ENCODE measurements at places on chromosomes 3 and 15.

- DNase-seq: no peak
These were observed 39.5 kb downstream of the ITPR1 start for GRCh38 chr3:4532535-4533112.

DNA sequence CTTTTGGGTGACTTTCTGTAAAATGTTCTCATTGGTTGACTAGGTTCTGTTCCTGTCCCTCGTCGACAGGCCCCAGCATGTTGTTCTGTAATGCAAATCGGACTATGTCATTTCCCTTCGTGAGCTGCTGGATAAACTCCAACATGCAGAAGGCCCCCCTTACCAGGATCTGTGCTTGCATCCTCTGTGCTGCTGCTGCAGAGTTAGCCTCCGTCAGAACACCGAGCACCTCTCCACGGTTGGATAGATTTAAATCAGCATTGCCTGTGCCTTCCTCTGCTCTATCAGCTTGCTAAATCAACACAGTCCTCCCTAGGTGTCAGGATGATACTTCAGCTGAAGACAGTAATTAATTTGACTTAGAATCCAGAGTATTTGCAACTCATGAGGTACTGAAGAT, 12.7 kb upstream of the MINDY4B start:
- no peak for DNase-seq

- peak; percentile 60 for DNase-seq
These were observed 48.9 kb upstream of the TCF12 start for GRCh38 chr15:56869573-56869972.

- DNase-seq: no peak
These were observed 54.3 kb downstream of the LRRN1 start for GRCh38 chr3:3853544-3853943.

- no peak for DNase-seq
These were observed 71.4 kb downstream of the GHSR start for GRCh38 chr3:172376881-172377280.

DNA sequence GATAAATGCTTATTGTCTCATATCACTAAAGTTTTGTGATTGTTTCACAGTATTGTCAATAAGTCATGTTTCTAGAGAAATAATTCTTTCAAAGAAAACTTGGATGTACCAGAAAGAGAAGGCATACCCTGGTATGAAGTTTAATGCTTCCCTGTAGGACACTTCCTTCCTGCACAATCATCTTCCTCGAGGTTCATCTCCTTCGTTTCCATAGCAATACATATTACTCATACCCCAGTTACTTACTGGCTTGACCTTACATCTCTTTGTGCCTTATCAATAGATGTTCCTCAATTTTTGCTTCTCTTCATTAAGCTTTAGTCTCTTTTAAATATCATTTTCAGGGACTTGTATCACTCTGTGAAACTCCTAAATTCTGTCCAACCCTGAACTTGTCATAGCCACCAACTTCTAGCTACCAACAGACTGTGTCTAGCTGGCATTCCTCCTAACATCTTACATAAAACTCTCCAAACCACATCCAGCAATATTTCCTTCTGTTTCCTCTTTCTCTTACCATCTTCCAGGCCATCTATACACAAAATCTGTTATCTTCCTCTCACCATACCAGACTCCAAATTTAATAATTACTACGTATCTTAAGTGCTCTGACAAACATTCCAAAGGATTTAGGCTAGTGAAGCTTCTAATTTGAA, 134.3 kb downstream of the GADL1 start:
- no peak for DNase-seq

DNA sequence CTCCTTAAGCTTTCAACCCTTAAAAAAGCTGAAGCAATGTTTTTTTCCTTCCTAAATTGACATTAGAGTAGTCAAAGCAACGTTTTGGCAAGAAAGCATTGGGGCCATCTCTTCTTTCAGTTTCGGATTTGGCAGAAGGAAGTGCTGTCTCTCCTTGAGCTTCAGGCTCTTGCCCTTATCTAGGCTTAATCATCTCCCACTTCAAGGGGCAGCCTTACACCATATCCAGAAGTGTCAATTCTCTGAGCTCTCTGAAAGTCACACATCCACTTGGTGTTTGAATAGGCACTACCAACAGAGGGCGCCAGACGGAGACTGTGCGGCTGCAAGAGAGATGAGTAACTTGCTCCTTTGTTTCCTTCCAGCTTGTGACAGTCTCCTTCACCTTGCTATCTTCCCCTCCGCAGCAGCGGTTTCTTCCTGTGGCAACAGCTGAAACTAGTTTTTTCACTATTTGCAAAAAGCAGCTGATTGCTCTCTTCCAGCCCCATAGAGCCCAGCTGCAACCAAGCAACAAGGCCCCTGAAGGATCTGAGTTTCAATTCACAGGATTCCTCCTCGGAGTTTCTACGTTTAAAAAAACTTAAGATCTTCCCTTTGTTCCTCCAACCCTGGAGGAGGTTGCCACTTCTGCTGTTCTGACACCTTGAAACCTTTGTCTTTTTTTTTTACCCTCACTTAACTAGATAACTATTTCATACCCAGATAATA, 147.0 kb upstream of the SLCO3A1 start:
- DNase-seq: peak; percentile 82

DNA sequence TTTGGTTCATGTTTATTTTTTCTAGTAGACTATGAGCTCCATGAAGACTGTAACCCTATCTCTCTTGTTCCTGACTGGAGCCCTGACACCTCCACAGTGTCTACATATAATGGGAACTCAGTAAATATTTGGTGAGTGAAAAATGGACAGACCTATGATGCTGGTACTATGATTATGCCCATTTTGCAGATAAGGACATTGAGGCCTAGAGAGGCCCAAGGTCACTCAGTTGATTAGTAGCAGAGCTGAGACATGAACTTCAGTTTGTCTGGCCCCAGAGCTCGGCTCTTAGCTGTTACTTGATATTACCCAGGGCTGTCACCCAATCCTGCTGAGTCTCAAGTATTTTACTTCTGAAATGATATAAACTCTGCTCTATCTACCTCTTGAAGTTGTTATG, 5.5 kb downstream of the EFCAB12 start:
- no peak for DNase-seq

- DNase-seq: no peak
These were observed 375.0 kb downstream of the ROBO2 start for GRCh38 chr3:77414881-77415280.

Data from endothelial cell (in vitro differentiated cells).